Kasumi-1 (cell line): ENCODE measurements at places on chromosomes 16 and 17.

GRCh38 chr16:13997933-13998332 is 73.2 kb upstream of the MRTFB start:
- DNase-seq = no peak

DNA sequence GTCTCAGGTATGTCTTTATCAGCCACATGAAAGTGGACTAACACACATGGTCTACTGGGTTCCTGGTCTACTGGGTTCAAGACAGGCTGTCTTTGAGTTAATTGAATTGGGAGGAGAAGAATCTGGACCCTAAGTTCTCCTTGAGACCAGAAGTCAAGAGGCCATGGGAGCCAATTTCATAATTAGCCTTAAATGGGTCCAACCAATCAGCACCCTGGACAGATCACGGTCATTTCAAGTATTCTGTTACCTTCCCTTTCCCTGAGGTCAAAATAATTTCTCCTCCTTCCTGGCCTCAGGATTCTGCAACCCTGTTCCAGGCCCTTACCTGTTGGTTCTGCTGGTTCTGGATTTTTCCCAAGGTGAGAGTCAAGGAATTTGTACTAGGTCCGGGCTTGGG is 23.8 kb downstream of the OSBPL7 start:
- peak; percentile 26 for DNase-seq

DNA sequence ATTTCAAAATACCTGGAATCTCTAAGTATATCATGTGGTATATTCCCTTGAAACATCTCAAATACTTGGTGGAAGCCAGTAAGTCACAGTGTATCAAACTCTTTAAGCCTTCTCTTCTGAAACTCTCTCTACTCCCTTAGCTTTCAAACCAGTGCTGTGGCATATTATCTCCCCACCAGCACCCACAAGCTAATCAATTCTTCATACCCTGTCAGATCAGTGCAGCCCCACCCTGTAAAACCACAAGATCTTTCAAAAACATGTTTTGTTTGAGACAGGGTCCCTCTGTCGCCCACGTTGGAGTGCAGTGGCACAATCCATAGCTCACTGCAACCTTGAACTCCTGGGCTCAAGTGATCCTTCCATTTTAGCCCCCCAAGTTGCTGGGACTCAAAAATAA is 91.6 kb upstream of the C17orf78 start:
- DNase-seq = no peak

DNA sequence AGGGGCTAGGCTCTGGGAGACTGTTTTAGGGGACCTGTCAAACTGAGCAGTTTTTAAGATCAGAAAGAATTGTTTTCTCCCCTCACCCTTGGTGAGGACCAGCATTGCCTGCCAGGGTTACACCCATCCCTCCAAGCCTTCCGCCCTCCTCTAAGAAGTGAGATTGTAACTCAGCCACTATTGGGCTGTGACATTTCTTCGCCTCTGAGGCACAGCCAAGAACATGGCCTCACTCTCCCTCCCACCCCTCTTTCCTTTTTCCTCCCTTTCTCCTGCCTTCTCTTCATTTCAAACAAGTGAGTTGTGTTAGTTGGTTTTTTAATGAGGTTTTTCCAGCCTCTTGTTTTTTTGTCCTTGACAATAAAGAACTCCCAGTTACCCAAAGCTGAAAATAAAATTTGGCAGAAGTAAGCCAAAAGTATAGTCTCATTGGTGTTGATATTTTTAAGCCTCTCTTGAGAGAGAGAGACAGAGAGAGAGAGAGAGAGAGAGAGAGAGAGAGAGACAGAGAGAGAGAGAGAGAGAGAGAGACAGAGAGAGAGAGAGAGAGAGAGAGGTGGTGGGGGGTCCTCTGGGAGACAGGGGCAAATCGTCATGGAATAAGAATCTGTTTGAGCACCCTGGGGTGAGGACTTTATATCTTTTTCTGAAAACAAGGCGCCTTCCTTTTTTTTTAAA is 77.2 kb upstream of the TBX2 start:
- no peak for DNase-seq

DNA sequence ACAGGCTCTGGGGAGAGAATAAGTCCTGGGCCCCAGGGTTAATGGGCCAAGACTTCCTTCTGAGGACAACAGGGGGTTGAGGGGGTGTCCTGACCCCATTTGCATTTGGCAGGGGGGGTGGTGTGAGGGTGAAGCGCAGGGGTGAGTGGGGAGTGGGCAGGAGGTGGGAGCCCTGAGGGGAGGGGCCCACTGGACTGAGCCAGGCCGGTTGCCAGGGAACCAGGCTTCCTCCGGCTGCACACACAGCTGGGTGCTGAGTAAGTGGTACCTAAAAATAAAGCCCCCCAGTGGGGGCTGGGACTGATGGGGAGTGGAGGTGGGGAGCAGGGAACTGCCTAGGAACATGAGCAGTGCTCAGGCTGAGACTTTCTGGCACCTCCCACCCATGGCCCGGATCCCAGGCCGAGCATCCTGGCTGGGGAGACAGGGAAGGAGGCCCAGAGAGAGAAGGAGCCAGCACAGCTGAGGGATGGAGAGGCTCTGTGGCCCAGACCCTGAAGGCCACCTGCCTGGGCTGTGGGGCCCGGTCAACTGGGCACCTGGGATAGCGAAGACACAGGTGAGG is 7.5 kb upstream of the RASD1 start:
- no peak for DNase-seq

GRCh38 chr16:14505846-14506245 is 124.2 kb downstream of the PARN start:
- no peak for DNase-seq

DNA sequence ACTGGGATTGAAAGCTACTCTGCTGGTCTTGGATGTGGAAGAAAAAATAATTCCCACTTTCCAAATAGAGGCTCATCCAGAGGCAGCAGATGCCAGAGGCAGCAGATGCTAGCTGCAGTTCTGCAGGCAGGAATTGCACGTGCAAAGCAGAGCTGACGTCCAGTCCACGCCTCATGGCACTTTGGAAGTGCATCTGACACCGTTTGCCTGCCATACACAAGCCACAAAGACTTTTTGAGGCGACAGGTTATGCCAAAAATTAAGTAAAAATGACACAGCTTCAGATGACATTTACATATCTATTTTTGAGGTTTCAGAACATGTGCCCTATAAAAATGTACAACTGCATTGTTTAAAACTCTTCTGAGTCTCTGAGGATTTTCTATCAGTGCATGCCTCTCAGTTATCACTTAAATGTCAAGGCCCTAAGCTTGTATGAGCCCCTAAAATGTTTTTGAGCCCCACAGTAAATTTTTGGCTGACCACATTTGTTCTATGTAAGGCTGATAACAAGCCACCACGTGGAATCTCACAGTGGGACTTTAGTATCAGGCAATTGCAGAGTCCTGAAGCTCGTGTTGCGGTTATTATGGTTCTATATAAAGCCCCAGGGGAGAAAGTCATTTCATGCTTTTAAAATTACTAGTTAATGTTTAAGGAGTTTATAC is 239.2 kb downstream of the PRKCA start:
- DNase-seq = no peak

DNA sequence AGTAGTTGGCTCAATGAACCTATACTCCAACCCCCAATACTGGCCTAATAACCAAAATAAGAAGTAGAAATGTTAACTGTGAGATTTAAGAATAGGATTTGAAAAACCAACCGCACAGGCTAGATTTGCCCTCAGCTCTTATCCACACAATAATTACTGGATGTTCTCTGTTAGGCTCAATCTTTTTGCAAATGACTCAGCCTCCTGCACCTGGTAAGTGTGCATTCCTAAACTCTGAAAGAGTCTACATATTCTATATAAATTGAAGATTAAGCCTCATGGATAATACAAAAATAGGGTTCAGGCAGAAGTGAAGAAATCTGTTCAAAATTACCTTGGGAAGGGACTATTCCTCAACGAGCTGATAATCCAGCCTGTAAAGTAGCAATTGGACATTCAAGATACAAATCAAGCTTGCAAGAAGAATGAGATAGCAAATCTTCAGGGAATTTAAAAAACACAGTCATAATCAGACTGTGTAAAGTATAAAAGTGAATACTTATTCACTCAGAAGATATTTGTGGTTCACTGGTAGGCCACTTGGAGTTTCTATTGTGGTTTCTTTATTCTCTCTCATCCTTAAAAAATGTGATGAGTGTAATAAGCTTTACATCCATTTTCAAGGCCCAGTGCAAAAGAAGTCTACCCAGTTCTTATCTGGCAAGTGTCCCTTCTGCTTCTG is 931.9 kb upstream of the SOX9 start:
- DNase-seq = no peak

- DNase-seq = no peak
Observed at GRCh38 chr16:63947022-63947421, 1174.8 kb downstream of the CDH11 start.
